ENCODE measurements at places on chromosomes 11 and 22.

DNA sequence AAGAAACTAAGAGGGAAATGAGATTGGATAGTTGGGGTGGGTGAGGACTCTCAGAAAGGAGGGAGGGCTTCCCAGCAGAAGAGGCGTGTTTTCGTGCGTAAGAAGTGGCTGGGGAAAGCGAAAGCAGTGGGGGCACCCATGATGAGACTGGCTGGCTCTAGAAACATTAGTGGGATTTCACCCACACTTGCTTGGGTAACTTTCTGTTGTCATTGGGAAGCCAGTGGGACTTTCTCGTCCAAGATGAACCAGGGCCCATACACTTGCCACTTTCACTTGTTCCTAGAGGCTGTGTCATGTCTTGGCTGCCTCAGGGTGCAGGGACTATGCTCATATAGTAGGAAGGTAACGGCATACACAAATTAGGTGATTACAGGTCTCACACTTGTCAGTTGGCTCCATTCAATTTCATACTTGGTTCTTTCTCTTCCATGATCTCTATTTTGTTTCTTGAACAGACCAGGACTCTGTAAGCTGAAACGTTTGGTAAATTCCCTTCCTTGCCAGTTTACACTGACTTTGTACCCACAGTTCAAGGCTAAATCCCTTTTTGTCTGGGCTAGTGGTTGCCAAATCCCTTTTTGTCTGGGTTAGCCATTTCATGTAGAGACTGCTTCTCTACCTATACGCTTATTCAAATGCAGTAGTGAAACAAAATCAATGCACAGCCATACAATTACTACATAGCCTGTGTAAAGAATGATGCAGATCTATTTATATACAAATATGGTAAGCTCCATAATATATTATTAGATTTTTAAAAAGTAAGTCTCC lies 42.0 kb upstream of the CXCR5 start:
- no peak for DNase-seq

DNA sequence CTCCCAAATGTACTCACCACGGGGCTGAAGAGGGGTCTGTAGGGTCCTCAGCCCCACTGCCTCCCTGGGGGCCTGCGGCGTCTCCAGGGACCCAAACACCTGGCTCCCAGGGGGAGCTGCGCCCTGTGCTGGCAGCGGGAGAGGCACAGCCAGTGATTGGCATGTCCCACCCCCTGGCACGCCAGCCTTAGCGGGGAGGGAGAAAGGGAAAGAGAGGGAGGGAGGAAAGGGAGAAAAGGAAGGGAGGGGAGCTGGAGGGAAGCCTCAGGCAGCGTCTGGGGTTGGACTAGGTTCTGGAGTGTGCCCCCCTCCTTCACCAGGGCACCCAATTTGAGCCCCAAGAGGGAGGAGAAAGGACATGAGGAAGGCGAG lies at the start of gene CHRM1:
TSS of gene CHRM1 (minus strand) at position 163 of the 372 bp plus-strand sequence. CDS start 10,263 bp downstream, outside the sequence.
- DNase-seq = no peak

- DNase-seq = no peak
Measured at GRCh38 chr11:55658031-55658573, 3.9 kb upstream of the OR4C6 start.

- peak; percentile 33 for DNase-seq
Measured at GRCh38 chr11:67301951-67302516, 1.3 kb upstream of the SSH3 start.

DNA sequence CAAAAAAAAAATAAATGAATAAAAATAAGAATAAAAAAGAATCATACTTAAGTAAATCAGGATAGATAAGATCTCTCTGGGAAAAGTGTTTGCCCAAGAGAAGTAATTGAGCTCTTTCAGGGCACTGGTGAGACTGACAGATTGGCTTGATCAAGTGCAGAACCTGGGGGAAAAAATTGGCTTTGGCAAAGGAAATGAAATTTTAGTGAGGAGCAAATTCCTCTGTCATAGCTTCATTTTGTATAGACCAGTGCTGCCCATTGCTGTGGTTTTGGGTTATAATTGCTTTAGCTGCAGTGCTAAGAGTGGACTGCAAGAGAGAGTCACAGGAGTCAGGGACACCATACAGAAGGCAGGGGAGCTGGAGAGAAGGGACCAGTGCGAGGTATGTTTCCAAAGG lies 35.7 kb downstream of the SFI1 start:
- DNase-seq = no peak

DNA sequence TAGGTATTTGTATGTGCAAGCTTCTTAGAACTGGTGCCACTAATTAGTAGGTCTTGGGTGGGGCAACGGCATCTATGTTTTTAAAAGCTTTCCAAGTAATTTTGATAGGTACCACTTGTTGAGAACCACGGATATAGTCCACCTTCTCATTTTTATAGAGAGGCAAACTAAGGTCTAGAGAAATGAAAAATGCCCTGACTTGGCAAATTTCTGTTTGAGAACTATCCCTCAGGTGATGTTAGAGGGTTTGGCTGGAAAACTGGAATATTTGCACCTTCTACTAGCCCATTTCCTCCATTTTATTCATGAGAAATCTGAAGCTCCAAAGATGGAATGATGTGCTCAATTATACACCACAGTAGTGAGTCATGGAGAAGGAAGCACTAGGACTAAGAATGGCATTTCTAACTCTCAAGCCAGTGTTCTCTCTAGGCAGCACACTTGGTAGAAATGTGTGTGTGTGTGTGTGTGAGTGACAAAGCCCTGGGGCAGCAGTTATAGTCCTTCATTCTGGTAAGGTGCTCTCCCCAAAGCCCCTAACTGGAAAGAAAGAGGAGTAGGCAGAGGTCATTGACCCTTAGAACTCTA lies 1.8 kb upstream of the TMEM86A start:
- no peak for DNase-seq

DNA sequence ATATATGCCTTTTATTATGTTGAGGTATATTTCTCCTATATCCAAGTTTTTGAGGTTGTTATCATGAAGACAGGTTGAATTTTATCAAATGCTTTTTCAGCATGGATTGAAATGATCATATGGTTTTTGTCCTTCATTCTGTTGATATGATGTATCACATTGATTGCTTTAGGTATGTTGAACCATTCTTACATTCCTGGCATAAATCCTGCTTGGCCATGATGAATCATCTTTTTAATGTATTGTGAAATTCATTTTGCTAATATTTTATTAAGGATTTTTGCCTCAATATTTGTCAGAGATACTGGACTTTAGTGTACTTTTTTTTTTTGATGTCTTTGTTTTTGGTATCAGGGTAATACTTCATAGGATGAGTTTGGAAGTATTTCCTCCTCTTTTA lies 283.8 kb upstream of the C11orf87 start:
- no peak for DNase-seq

GRCh38 chr22:45438336-45438735 lies 24.8 kb downstream of the RIBC2 start:
- peak; percentile 65 for DNase-seq

GRCh38 chr11:10588904-10589303 lies 20.4 kb upstream of the LYVE1 start:
- no peak for DNase-seq

- DNase-seq = no peak
Measured at GRCh38 chr22:23789638-23790037, 2.9 kb downstream of the SMARCB1 start.

- DNase-seq = no peak
Measured at GRCh38 chr11:92383430-92383829, 158.8 kb downstream of the FAT3 start.

- DNase-seq = no peak
Measured at GRCh38 chr22:17366830-17367229, 2.4 kb upstream of the CECR2 start.

- no peak for DNase-seq
Measured at GRCh38 chr22:41436322-41437113, 10.1 kb downstream of the TOB2 start.

DNA sequence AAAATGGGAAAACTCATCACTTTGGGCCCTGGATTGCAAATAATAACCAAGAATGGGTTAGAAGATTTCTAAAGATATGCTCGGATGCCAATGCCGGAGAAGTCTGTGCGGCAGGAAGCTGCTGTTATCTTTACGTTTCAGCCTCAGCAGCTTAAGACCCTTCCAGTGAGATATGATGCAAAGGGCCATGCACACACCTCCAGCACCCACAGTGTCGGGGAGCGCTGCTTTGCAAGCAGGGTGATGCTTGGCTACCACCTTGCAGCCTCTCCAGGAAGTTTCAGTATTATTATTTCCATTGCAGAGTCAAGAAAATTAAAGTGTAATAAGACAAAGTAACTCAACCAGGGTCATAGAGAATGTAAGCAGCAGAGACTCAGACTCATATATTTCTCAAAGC lies 37.3 kb downstream of the LARGE1 start:
- no peak for DNase-seq

DNA sequence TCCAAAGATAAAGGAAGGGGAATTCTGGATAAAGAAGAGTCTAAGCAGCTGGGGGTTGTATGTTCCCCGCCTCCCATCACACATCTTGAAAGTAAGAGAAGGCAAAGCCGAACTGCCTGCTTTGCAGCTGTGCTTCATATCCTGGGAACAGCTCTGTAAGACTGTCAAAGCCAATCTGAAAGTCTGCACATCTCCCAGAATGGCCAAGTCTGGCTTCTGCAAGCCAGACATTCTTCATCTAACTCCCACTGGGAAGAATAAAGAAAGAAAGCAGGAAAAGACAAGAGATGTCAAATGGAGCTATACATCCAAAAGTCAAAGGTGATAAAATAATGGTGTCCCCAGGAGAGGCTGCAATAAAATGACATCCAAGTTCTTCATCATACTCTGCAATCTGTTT lies 15.4 kb downstream of the MORC2 start:
- DNase-seq = no peak

GRCh38 chr11:124597626-124598025 lies 13.6 kb upstream of the PANX3 start:
- DNase-seq = no peak

DNA sequence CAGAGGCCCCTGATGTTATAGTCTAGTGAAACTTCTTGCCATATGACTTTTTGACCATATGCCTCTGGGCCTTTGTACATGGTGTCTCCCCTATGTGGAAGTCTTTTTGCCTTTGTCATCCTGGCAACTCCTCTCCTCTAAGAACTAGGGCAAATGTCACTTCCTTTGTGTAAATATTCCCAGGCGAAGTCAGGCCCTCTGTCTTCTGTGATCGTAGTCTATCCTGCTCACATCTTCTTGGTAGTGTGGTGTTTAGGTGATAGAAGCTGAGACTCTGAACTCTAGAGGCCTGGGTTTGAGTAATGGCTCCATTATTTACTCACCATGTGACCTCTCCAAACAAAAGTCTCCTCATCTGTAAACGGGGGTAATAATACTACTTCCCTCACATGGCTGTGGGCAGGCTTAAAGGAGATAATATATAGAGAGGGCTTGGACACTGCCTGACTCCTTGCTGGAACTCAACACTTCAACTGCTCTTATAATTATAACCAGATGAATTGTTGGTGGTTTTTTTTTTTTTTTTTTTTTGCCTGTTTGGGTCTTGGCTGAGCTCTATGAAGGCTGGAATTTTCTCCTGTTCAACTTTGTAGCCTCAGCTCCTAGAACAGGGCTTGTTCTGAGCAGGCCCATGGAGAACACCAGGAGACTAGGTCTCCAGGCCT lies 43.8 kb downstream of the INSC start:
- DNase-seq = peak; percentile 58

DNA sequence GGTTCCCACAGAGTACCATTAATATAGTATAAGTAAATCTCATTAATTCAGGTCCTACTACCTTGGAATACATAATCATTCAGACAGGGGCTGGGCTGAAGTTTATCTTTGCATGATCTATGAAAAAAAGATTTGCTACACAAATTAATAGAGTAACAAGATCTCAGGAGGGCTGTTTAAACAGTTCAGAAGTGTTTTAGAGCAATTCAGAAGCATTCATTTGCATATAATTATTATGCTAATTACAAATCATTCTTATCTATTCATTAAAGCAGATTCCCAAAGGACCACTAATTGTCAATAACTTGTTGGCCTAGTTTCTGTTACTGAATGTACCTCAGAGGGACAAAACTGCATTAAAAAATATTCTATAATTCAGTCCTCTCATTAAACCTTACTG lies 40.5 kb downstream of the PITPNB start:
- DNase-seq = no peak

- DNase-seq = no peak
Measured at GRCh38 chr11:96906476-96906875, 516.7 kb downstream of the JRKL start.

GRCh38 chr11:5339771-5340322 lies 3.5 kb downstream of the OR51B5 start:
- DNase-seq = no peak

GRCh38 chr11:34363363-34364084 lies 5.7 kb upstream of the ABTB2 start:
- DNase-seq = no peak

DNA sequence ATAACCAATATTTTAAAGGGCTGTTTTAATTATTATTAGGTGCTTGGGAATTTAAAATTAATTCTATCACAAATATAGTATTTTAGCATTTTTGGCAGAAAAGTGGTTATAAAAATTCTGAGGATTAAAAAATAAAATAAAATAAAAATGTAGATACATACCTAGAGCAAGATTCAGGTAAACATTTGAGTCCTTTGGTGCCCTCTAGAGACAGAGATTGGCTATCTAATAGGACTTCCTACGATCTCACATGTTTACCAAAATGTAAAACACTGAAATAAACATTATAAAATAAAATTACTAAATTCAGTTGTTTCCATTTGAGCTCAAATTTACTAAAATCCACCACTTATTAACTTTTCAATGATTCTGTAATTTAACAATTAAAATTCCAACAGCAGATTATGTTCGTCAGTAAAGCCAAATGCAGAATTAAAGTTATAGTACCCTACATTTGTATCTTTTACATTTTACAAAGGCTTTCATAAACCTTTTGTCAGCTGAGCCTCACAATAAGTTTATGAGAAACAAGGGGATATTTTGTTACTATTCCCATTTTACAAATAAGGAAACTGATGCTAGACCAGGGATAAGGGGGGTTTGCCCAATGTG lies 27.7 kb downstream of the SLC36A4 start:
- peak; percentile 13 for DNase-seq

GRCh38 chr22:39478441-39478850 lies 21.6 kb downstream of the MGAT3 start:
- DNase-seq = no peak

- DNase-seq = no peak
Measured at GRCh38 chr22:23673826-23674690, 16.8 kb upstream of the RGL4 start.

DNA sequence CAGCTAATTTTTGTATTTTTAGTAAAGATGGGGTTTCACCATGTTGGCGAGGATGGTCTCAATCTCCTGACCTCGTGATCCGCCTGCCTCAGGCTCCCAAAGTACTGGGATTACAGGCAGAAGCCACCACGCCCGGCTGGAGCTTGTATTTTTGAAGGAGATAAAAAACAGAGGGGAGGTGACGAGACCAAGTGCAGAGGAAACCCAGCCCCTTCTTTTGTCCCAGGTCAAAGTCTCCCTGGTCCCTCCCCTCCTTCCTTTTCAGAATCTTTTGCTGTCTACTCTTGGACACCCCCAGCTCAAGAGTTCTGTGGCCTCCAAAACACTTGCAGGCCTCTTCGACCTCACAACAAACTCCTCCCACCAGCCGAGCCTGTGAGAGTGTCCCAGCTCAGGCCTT lies 12.2 kb upstream of the TMEM184B start:
- DNase-seq = no peak

- DNase-seq = peak; percentile 89
Measured at GRCh38 chr11:34274712-34275398, 83.0 kb downstream of the ABTB2 start.

Data from AG04450 (cell line).